B cell (primary cell): ENCODE measurements at places on chromosomes 6 and 20.

GRCh38 chr20:58064411-58065010, 163.9 kb downstream of the ANKRD60 start:
- no peak for DNase-seq

DNA sequence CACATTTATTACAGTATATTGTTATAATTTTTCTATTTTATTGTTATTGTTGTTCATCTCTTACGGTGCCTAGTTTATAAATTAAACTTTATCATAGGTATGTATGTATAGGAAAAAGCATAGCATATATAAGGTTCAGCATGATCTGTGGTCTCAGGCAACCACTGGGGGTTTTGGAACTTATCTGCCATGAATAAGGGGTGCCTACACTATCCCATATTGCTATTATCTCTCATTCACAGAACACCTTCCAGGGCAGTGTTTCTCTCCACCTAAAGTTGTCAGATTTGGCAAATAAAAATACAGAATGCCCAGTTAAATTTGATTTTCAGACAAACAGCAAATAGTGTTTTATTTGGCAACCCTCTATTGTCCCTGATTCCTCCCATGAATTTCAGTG, 35.5 kb upstream of the FAM184A start:
- no peak for DNase-seq

DNA sequence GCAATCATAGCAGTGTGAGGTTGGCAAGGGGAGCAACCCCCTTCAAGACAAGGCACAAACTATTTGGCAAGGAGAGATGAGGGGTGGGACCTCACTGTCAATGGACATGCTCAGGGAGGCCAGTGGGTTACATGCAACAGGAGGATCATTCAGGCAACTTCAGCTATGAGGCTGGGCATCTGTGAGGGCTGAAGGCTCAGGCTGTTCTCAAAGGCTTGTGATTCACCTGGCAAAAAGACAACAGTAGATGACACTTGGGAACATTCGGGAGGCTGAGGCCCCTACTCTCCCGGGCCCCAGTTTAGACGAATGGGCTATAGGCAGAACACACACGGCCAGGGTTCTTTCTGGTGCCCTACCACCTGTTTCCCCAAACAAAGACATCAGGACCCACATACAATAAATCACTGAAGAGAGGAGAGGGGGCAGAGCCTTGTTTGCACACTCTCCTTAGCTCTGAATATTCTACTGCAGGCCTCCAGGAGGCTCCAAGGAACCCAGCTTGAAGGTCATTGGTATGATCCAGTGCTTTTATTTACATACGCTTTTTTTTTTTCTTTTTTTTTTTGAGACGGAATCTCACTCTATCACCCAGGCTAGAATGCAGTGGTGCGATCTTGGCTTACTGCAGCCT, 7.9 kb downstream of the TUBB start:
- no peak for DNase-seq

- DNase-seq, result no peak
Measured at GRCh38 chr6:19664050-19664449, 173.1 kb upstream of the ID4 start.

DNA sequence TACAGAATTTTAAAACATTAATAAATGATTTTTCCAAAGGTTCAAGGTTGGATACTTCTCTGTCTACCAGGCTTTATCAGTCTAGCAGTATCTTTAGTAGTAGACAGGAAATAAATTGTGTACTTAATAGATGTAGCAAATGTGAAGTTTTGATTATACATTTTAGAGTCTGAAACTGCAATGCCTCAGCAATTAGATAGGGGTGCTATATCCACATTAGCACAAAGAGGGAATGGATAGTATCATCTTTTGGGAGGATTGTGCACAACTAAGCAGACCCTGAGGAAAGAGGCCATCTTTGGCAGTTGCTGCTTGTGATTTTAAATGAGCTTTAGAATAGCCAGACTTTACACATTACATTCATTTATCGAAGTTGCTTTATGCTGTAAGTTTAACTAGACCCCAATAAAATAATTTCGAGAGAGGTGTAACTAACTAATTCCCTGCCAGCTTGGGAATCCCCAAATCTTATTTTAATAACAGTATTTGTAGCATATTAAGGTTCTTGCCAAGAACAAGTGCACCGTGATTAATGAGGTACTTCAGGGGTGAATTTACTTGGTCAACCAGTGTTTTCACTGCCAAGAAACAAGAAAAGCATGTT, 2.8 kb downstream of the KCNQ5 start:
- DNase-seq, result peak; percentile 45

- no peak for DNase-seq
Measured at GRCh38 chr20:24949756-24950127, 673 bp downstream of the CST7 start.

- DNase-seq, result no peak
Measured at GRCh38 chr6:139941826-139942225, 567.4 kb upstream of the CITED2 start.

DNA sequence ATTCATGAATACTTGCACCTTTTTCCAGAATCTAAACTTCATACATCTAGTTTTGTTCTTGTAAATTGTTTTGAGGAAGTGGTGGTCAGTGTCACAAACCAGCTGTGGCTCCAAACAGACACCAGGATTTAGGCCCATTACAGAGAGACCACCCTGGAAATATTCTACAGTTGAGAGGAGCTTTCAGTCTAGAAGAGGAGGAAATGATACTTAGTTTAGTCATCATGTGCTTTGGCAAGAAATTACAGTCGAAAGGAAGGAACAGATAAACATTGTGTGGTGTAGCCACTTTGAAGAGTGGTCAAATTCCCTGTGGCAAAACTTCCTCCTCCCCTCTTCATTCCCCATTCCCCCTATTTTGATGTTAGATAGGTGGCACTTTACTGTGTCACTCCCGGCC, 15.7 kb downstream of the DCBLD1 start:
- DNase-seq, result no peak

- no peak for DNase-seq
Measured at GRCh38 chr20:53734006-53734688, 140.5 kb upstream of the ZNF217 start.
